ENCODE measurements at places on chromosomes 7 and 10.
A peak's percentile ranks its signal among the peaks of the same experiment; 100 is the strongest.

DNA sequence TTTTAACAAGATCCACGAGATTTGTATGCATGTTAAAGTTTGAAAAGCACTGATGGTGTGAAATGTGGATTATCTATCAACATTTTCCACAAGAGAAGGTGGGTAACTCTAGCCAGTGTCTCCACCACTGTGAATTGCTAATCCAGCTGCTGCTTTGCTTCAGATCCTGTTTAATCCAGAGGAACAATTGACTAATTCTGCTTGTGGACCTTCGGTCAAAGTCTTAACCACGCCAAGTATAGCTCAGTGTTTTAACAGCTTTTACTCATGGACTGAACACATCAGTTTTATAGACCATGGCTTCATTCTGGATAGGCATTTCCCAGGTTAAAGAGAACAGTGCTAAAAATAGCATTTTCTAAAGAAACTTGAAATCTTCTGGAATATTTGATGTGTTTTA is 23.5 kb downstream of the ADK start:
- DNase-seq, result no peak

GRCh38 chr10:9010931-9011670 is 956.6 kb downstream of the GATA3 start:
- no peak for DNase-seq

DNA sequence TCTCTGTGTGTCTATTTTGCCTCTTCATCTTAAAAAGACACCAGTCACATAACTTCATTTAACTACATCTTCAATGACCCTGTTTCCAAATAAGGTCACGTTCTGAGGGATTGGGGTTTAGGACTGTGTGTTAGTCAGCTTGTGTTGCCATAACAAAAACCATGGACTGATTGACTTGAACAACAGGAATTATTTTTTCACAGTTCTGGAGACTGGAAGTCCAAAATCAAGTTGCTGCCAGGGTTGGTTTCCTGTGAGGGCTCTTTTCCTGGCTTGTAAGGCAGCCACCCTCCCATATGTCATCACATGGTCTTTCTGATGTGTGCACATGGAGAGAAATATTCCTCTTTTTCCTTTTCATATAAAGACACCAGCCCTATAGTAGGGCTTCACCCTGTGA is 55.3 kb downstream of the REEP3 start:
- no peak for DNase-seq

GRCh38 chr7:47411281-47411869 is 170.5 kb downstream of the TNS3 start:
- DNase-seq, result no peak

GRCh38 chr10:4399556-4399955 is 426.5 kb upstream of the AKR1E2 start:
- no peak for DNase-seq

GRCh38 chr7:77799078-77799964 is 748 bp downstream of the PHTF2 start:
- peak; percentile 85 for DNase-seq

- DNase-seq, result no peak
These were observed 21.7 kb downstream of the KLHDC10 start for GRCh38 chr7:130091999-130092398.

- DNase-seq, result no peak
These were observed 5.3 kb downstream of the CPA1 start for GRCh38 chr7:130385600-130386066.

DNA sequence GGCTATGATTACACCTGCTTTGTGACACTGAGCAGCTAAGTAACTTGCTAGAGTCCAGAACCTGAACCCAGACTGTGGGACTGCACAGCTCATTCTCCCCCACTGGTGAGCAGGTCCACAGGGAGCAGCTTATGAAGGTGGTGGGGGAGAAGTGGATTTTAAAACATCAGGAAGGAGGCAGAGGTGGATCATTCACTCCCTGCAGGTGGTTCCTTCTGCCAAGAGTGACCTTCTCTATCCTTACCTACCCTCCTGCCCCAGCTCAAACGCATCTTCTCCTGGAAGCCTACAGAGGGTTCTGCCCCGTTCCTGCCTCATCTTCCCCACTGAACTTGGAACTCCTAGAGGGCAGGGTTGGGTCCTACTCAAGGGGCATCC is 539 bp upstream of the FAM241B start:
- no peak for DNase-seq

DNA sequence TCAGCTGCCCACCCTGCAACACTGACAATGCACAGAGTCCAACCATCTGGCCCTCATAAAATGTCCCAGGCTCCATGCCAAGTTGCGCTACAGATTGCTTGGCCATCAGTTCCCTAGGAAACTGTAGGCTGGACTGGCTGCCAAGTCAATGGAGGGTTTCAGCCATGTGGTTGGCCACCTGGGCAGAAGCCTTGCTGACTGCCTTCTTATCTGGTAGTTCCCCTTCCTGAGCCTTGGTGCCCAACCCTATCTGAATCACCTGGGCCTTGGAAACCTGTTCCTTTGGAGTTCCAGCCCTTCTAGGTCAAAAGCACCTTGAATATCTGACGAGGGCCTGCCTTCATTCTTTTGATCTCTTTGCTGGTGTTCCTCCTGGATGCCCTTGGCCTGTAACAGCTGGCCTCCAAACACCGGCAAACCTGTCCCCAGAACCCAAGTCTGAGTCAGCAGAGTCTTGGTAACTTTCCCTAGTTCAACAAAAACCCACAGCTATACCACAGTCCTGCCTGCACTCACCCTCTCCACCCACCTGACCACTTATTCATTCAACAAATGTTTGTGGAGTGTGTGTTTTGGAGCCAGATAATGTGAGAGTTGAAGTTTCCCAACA is 37.4 kb upstream of the KDM7A start:
- DNase-seq, result no peak

- peak; percentile 44 for DNase-seq
These were observed 33.1 kb upstream of the EPC1 start for GRCh38 chr10:32379950-32380551.

DNA sequence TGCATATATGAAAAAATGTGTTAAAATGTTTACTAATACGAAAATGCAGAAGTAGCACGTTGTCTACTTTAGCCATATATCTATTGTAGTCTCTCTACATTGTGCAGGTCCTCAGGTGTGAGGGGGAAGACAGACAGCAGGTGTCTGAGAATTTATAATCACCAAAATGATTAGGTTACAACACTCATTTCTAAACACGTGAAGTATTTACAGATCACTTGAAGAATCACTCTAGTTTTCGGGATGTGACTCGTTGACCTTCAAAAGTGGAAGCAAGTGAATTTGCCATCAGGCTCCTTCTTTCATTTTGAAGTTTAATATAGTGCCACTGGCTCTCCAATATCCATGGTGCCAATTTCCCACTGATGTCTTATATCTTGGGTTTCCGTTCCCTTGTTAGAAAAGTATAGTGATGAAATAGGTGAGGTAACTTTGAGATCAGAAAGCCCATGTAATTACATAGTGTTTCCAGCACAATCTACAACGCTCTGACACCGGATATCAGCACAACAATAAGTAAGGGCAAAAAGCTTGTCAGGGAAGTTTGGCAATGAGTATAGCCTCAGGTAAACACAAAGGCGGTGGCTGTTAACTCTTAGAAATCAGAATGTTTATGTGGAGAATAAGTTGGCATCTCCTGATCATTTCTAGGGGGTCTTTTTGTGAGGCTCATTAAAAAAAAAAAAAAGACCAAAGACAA is 57.5 kb upstream of the SP4 start:
- no peak for DNase-seq

DNA sequence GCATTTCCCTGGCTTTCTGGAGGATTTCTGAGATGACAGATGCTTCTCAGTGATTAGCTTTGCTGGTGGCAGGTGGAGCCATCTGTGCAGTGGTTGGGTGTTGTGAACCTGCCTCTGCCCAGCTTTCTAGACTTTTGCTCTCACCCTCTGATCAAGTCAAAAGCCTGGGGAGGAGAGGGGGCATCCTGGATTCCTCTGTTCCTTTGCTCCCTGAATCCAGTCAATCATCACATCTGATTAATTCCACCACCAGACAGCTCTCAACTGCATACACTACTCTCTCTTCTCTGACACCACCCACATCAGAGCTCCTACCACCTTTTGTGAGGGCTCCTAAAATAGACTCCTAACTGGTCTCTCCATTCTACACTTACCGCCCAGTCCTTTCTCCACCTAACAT is 283.5 kb downstream of the WDR11 start:
- no peak for DNase-seq
